ENCODE measurements at places on chromosomes 12 and 14.

DNA sequence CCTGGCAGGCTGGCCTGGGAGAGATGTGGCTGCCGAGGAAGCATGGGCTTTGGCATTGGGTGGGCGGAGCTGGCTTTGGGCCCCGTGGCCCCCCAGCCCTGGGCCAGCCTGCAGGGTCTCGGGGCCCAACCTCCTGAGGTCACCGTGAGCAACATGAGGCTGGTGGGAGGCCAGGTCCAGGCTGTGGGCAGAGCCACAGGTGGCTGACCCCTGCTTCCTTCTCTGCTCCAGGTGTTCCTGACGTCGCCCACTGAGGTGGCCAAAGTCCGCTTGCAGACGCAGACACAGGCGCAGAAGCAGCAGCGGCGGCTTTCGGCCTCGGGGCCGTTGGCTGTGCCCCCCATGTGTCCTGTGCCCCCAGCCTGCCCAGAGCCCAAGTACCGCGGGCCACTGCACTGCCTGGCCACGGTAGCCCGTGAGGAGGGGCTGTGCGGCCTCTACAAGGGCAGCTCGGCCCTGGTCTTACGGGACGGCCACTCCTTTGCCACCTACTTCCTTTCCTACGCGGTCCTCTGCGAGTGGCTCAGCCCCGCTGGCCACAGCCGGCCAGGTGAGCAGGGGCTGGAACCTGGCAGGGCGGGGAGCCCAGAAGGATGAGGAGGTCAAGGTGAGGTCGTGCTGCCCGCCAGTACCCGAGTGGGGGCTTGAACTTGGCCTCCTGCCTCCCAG is 5.5 kb downstream of the SLC25A47 start:
- DNase-seq, result no peak

- DNase-seq, result no peak
Measured at GRCh38 chr14:57761800-57762199, 104.1 kb downstream of the SLC35F4 start.

DNA sequence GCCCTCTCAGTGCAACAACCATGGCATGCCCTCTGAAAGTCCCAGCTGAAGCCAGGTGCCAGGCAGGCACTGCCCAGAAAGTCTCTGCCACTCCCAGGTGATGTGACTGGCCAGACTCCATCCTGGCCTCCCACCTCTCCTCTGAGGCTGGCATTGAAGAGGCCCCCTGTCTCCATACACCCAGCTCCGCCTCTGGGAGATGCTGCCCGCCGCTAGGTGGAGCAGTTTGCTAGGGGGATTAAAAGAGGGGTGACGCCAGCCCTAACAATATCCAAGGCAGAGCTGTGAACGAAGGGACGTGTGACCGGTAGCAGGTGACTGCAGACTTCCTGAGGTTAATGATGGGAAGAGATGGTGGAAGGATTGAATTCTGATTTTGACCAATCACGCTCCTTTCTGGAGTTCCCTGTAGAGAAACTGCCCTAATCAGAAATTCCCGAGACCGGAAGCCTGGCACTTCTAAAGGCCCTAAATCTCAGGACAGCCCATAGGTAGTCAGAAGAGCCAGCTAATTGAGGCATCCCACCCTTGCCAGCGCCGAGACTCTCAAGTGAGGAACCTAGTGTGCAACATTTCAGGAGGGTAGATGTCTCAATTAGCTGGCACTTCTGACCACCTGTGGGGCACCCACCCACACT is 8.3 kb upstream of the PLEK2 start:
- no peak for DNase-seq

GRCh38 chr14:22333422-22334274 is 255.4 kb downstream of the DAD1 start:
- DNase-seq, result peak; percentile 11

DNA sequence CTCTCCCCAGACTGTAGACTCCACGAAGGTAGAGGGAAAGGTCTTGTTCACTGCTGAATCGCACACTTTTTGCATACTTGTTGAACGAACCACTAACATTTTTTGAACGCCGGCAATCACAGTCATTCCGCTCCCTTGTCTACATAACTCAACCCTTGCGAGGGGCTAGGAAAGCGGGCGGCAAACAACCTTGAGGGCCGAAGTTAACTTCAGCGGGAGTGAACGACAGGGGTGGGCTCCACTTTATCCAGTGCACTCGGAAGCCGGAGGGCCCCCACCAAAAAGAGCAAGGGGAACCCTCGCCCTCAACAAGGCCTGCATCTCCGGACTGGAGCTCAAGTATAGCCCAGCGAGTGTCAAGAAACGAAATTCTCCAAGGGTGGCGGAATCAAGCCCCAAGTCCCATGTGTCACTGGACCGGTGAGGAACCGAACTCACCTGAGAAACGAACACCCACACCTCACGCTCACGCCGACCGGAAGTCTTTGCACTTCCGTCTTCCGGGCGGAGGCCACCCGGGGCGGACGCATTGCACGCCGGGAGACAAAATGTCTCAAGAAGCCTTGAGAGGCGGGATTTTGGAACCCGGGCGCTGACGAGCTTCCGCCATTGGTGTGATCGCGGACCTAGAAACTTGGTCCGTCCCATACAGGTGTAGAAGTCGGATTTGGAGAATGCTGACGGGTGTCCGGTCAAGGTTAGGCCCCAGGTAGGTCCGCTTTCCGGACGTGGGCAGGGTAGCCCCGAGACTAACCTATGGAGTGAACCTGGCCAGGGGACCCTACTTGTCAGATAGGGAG is at the start of gene LLPH:
TSS of gene LLPH (minus strand) at position 484 of the 800 bp plus-strand sequence. CDS start 1,644 bp downstream, outside the sequence.
- DNase-seq, result peak; percentile 58

DNA sequence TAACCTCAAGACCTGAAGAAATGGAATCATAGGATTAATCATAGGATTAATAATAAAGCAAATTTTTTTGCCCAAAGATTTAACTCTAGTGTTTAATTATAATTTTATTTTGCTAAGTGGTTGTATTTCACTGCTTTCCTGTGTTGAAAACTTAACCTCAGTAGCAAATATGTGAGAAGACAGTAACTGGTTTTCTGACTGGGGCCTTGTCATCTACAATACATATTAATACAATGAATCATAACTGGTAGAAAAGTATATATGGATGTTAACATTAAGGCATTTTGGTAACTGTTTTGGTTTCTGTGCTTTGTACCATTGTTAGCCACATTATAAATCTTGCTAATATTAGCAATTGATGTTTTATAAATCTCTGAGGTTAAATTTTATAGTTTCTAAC is 92.2 kb downstream of the ACSS3 start:
- peak; percentile 8 for DNase-seq

GRCh38 chr14:80536456-80536855 is 325.2 kb upstream of the DIO2 start:
- DNase-seq, result no peak
